ENCODE measurements at places on chromosomes 6 and 20.

DNA sequence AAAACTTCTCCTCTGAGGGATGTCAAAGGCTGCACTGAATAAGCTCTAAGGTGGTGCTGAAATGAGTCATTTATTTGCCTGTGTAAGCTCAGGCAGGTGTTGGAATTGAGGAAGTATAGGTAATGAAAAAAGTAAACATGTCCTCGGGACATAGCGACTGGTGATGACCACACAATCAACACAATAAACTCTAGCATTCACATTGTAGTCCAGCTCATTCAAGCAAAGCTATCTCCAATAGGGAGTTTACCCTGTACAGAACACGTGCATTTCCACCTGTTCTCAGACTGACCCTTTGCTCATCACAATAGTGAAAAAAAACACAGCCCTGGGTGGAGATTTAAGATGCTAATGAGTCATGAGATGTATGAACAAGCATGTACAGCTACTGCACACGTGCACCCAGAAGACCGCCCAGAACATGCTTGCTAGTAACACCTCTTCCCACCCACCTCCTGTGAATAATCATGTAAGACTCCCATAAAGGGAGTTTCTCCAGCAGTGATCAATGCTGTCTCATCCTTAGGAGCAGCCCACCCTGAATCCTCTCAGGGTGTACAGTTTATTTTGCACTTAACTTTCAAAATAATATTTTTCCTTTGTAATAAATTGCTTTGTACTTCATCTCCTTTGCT is 33.0 kb upstream of the POU5F1 start:
- peak; percentile 93 for DNase-seq

DNA sequence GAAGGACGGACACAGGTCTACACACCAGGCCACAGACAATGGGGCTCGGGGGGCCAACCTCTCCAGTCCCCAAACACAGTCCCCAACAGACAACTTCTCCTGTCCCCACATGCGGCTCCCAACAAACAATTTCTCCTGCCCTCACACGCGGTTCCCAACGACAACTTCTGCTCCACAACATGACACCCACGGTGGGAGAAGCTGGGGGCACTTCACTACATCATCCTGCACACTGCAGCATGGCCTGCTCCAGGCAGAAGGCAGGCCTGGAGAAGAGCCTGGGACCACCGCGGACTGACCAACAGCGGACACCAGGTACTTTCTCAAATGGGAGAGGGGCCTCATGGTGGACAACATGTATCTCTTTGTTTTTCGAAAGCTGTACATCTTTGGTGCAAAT is 6.7 kb downstream of the TAF4 start:
- no peak for DNase-seq

- DNase-seq: no peak
Observed at GRCh38 chr20:18904192-18904591, 90.6 kb downstream of the SCP2D1 start.

DNA sequence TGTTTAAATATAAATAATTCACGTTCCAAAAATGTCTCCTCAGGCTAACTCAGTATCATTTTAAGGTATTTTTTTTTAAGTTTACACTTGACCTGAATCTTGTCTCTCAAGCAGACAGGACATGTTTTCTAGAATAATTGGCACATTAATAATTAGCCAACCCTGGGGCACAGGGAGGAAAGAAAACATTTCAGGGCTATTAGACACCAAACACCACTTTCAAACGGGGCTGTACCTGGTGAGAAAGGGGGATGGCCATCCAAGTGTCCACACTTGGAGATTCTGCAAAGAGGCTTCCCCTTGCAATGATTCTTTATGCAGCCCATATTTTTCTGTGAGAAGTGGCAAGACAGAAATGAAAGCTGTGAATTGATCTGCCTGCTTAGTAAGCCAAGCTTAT is 560.8 kb downstream of the CD109 start:
- DNase-seq: peak; percentile 70

GRCh38 chr6:21033575-21034026 is 499.3 kb downstream of the CDKAL1 start:
- DNase-seq: peak; percentile 45

DNA sequence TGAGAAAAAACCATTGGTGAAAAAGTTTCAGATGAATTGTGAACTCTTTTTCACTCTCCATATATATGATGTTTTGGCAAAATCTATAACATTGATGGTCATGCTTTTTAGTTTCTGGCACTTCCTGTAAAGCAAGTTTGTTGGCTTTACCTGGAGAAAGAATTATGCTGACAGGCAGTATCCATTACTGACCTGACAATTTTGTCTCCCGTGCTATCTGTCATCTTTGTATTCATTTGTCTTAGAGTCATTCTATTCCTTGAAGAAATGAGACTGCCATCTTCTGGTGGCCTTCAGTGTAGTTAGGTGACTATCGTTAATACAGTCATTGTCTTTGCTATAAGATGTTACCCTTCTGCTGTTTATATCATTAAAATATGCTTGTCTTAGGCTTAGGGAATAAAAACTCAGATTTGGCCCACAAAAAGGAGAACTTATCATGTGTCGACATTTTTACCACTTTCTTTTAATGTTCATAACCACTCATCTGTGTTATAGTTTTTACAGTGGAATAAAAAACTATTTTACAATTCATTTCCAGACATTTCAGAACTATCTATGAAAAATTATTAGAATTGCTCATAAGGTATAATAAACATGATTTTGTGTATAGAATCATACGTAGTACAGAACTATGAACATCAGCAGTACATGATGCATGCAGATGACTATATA is 707.0 kb downstream of the EPM2A start:
- DNase-seq: peak; percentile 62

DNA sequence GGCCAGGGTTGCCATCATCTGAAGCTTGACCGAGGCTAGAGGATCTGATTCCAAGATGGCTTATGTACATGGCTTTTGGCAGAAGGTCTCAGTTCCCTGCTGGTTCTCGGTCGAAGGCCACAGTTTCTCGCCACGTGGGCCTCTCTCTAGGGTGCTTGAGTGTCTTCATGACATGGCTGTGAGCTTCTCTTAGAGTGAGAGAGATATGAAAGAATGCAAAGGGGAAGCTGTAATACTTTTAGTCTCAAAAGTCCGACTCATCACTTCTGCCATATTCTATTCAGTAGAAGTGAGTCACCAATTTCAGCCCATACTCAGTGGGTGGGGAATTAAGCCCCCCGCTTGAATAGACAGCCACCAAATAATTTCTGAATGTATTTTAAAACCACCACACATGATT is 94.2 kb downstream of the UTRN start:
- peak; percentile 47 for DNase-seq

GRCh38 chr6:101108286-101108685 is 227.2 kb upstream of the ASCC3 start:
- peak; percentile 2 for DNase-seq

DNA sequence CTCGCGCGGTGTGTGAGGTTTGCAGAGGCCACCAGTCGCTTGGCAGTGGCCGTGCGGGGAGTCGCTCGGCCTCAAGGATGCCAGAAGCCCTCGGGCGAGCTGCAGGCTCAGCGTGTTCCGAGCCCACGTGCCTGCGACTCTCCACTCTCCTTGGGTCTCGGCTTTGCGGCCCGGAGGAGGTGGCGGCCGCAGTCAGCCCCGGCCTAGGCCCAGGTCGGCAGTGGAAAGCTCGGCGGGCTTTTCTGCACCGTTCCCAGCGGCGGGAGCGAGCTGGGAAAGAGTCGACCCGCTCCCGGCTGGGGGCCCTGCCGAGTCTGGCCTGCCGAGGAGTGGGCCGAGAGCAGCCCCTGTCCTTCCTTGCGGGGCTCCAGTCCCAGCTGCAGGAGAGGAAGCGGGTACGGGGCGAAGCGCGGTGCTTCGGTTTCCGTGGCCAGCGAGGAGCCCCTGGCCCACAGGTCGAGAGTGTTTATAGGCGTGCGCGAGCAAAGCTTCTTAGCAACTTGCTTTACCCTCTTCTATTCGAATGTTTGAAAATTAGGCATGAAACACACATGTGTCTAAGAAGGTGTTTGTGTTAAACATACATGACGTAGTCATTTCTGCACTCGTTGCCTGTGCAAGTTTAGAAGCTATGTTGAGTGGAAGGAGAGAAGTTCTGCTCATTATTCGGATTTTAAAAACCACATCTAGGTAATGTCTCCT is 5.6 kb downstream of the FOXC1 start:
- DNase-seq: peak; percentile 19

GRCh38 chr6:136812174-136812573 is 10.2 kb upstream of the PEX7 start:
- no peak for DNase-seq

GRCh38 chr6:78952362-78952761 is 85.0 kb downstream of the IRAK1BP1 start:
- no peak for DNase-seq

DNA sequence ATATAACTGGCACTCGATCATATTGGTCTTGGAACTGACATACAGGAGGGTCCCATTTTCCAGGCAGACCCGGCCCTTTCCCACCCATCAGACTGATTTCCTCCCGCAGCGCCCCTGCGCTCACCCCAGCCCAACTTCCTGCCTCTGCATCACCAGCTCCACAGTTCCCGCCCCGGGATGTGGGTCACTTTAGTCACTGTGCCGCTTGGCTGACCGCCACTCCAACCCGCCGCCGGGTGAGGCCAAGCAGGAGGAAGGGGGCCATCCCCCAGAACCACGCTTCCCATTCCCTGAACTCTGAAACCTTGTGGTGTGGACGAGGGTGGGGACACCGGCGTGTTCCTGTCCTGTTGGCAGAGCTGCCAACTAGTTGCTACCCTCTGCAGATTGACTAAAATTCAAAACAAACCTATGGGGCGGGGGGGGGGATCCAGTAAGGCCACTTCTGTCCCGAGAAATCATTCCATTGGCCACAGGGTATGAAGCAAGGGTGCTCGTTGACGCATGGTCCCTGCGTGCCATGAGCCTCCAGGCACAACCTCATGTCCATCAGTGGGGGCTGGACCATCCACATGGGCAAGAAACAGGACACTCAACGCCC is 12.3 kb downstream of the TGM2 start:
- DNase-seq: peak; percentile 98

- DNase-seq: peak; percentile 20
Observed at GRCh38 chr6:139161169-139161568, 26.3 kb downstream of the HECA start.

DNA sequence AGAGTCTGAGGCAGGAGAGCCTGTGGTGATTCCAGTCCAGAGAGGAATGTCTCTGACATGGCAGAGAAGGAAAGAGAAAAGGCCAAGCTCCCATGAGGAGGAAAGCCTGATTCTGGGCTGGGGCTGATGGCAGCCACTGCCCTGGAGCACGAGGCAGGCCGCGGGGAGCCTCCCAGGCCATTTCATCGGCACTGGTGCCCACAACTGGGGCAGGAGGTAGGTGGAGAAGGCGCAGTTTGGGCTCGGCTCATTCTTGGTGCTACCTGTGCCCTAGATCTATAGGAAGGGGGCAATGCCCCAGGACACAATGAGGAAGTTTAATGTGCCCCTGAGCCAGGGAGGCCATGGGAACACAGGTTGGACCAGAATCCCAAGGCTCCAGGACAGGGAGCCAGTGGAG is 2.6 kb upstream of the TREML1 start:
- no peak for DNase-seq

- DNase-seq: peak; percentile 69
Observed at GRCh38 chr6:71375676-71376075, 87.1 kb downstream of the OGFRL1 start.

DNA sequence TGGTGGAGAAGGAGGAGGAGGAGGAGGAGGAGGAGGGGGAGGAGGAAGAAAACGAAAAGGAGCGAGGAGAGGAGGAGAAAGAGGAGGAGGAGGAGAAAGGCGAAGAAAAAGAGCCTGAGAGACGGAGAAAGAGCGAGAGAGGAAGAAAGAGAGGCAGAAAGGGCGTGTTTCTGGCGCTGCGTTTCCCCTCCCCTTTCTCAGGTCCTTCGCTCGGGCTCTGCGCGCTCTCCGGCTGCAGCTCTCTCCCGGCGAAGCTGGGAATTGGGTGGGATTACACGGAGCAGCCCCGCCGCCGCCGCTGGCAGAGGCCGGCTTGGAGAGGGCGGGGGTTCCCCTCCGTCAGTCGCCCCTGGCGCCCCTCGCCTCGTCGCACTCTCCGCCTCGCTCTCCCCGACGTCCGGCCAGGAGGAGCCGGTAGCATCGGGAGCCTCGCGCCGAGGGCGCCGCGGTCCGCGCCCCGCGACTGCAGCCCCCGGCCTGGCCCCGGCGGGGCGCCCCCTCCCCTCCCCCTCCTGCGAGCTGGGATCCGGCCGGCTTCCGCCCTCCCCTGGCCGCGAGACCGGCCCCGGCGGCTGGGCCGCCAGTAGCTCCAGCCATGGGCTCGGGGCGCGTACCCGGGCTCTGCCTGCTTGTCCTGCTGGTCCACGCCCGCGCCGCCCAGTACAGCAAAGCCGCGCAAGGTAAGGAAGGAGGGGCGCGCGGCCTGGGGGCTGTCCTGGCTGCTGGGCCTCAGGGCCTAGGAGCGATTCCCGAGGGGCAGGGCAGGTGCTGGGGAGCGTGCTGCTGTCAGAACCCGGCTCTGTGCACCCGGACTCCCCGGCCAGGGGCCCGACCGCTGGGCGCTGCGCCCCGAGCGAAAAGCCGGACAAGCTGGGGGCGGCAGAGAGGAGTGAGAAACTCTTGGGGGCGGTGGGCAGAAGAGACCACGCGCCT is at the start of gene SCUBE3:
Gene SCUBE3 (plus strand): TSS at position 133 of the 933 bp plus-strand sequence. CDS start 463 bp downstream, at position 596.
- peak; percentile 31 for DNase-seq

- DNase-seq: no peak
Observed at GRCh38 chr6:32147401-32148132, 4.2 kb downstream of the PRRT1 start.

GRCh38 chr6:37501632-37502491 is 2.2 kb upstream of the CCDC167 start:
- no peak for DNase-seq

DNA sequence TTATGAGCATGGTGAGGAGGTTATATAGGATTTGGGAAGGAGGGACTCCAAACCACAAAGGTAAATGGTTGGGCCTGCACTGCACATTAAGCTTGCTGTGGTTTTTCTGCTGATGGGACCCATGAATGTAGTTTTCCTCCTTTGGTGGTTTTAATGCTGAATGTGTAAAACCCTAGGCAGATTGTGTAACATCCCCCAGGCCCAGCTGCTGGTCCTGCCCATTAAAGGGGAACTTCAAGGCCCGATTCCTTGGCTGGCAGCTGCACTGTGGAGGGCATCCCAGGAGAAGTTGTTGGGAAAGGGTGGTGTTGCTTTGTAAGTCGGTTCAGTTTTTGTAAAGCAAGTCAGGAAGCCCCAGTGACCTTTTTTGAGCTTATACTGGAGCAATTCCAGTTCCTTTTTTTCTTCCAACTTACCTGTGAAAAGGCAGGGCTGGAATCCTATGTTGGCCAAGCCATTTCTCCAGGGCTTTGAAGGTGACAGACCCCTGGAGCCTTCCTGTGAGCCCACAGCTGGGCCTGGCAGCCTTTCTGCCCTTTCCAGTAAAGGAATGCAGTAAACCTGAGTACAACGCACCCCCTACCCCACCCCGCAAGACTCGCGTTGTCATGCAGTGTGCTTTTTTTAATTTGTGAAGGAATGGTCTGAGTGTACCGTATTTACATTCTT is 43.1 kb upstream of the NAA20 start:
- DNase-seq: peak; percentile 67

GRCh38 chr6:116127771-116128493 is 2.0 kb upstream of the COL10A1 start:
- DNase-seq: no peak

Measured in kidney tubule cell (primary cell).